Stimulated activated CD4-positive, alpha-beta T cell treated with anti-CD3 and anti-CD28 coated beads, Interleukin-1b, Interleukin-23, amount 100 ng/mL, for 24 hours (primary cell): ENCODE measurements at places on chromosomes 13 and 19.

DNA sequence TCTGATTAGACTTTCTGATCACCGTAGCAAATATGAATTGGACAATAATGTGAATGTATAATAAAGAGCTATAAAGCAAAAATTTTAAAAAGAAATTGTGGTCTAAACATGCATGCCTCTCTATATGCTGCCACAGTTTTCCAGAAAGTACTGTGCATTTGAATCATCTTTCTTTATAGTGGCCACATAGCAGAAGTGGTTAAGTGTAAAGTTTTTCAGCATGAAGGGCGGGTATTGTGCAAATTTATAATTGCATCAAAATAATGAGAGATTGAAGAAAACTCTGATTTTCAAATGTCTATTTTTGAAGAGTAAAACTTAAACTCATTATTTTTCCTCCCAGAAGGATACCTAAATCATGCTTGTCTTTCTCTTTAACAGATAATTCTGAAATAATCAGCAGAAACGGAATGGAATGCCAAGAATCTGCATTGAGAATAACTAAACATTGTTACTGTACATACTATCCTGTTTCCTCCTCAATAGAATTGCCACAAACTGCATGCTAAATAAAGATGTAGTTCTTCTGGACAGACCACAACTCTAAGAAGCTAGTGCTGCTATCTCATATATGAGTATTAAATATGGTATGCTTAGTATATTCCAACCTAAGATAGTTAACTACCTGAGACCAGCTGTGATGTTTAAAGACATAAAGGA, 42.9 kb upstream of the RAP2A start:
- DNase-seq, result no peak

- DNase-seq, result peak; percentile 57
Measured at GRCh38 chr19:45125975-45126493, 33.1 kb downstream of the PPP1R37 start.

DNA sequence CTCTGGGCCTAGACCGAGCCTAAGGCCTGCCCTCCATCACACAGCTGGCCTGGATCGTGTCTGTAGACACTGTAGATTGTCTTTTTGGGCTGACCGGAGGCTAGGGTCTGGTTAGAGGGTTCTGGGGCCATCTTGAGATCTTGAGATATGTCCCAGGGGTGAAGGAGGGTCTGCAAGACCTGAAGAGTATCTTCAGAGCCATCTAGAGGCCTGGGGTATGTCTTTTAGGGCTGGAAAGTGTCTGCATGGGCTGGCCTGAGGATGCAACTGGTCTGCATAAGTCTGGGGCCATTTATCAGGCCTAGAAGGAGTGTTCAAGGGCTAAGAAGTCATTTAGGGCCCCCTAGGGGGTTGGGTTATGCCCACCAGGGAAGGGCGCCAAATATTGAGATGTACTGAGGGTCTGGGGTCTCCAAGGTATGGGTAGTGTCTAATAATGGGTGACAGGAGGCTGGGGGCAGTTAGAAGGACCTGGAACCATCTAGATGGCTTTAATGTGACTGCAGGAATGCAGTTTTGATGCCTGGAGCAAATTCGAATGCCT, 555 bp downstream of the SCAF1 start:
- DNase-seq, result no peak

GRCh38 chr13:44954224-44954623, 35.0 kb downstream of the NUFIP1 start:
- no peak for DNase-seq

DNA sequence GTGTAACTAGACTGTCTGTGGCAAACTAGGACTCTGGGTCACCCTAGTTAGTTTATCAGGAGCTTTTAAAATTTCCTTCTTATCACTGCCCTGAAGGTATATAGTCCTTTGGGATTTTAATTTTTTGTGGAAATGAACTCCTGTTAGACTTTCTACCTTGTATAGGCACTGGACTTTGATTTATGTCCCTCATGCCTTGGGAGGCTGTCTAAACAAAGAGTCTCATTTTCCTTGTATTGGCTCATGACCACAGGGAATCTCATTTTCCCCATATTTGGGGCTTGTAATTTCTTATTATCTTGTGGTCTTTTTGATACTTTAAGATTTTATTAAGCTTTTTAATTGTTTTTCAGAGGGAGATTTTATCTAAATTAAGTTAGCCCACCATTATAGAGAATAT, 21.4 kb downstream of the KCTD4 start:
- DNase-seq, result no peak

- DNase-seq, result no peak
Measured at GRCh38 chr13:90395846-90396245, 951.6 kb upstream of the MIR17HG start.

GRCh38 chr19:29503140-29503758, 22.5 kb upstream of the VSTM2B start:
- no peak for DNase-seq
